ENCODE measurements at places on chromosomes 5 and 9.
A peak's percentile ranks its signal among the peaks of the same experiment; 100 is the strongest.

- no peak for DNase-seq
Measured at GRCh38 chr5:143683459-143683858, 128.5 kb upstream of the HMHB1 start.

DNA sequence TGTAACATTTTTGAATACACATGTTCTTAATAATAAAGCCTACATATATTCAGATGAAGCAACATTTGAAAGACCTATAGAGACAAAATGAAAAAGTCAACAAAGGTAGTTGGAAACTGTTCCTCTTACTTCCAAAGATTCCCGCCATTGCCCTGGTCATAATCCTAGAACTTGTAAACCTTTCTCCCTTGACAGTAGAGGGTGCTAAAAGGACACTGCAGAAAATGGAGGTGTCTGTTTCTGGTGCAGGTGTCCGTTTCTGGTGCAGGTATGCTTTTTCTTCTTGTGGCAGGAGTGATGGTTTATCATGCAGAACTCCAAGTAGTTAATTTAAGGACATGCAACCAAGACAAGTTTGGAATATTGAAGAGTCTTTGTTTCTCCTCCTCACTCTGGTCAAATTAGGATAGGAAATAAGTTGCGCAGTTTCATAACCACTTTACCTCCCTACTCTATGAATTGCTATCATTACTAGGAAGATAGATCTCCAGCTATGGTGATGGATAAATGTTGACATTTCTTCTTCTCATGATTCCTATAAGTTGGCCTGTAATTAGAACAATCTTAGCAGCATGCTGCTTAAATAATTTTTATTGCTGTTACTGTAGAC, 56.0 kb upstream of the FAM174A start:
- no peak for DNase-seq

DNA sequence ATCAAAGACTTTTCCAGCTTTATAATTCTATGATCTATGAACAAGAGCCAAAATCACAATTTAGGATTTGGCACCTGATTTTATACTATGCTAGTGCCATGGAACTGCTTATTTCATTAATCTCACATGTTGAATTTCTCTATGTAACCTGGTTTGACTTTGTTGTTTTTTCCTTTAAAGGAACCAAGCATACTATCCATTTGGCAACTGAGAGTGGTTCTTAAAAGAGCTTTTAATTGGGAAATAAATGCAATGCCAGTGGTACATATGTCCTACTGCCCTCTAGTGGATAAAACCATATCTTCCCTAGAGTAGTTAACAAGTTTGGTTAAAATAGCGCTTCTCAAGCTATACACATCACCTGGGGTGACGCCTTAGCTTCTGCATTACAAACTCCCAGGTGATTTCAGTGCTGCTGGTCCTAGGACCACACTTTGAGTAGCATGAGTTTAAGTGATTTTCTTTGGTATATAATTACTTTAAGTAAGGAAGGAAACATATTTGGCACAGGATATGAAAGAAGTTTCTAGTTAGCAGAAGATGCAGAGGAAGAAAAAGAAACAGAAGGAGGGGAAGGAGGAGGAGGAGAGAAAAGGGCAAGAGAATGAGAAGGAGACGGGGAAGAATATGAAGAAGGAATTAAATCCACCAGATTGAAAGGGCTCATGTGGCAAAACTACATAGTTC, 56.8 kb downstream of the FGF10 start:
- peak; percentile 5 for DNase-seq

DNA sequence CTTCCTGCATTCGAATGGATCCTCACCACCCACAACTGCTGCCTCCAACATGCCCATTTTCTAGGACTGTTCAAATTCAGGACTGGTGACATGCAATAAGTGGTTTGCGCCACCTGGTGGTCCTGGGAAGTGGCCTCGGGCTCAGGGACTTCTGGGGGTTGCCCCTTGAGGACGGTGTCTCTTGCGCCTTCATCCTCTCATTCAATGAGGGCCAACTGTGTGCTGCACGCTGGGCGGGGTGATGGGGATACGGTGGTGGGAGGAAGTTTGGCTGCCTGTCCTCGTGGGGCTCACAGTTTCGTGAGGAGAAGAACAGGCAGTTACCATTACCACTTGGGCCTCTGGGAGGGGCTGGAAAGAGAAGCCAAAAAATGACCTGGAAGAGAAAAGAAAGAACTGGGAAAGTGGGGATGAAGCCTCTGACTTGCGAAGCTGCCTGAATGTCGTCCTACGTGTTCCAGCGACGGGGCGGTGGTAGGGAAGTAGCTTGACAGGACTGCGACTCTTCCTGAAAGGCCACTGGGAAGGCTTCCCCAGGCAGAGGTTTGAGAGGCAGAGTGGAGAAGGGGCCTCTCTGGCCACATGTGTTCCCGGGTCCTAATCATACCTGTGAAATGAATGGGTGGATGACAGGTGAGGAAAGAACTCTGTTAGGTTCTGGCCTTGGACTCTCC, 49.0 kb downstream of the PSD2 start:
- DNase-seq, result peak; percentile 90

DNA sequence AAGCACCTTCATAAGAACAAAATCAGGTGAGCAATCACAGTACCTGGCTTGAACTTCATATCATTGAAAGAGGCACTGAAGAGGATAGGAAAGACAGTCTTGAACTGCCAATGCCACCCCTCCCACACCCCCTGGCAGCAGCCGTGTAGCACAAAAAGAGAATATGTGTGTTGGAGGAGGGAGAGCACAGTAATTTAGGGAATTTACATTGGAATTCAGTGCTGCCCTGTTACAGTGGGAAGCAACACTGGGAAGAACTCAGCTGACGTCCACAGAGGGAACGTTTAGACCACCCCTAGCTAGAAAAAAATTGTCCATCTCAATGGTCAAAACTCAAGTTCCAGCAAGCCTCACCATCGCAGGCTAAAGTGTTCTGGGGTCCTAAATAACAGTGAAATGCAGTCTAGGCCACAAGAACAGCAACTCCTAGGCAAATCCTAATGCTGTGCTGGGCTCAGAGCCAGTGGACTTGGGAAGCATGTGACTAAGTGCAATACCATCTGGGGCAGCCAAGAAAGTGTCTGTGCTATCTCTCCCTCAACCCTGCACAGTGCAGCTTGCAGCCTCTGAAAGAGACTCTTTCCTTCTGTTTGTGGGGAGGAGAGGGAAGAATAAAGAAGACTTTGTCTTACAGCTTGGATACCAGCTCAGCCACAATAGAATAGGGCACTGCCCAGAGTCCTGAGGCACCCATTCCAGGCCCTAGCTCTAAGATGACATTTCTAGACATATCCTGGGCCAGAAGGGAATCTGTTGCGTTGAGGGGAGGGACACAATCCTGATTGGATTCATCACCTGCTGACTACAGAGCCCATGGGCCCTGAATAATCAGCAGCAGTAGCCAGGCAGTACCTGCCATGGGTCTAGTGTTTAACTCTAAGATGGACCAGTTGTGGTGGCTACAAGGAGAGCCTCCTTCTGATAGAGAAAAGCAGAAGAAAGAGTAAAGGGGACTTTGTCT, 62.1 kb upstream of the VLDLR start:
- DNase-seq, result no peak

DNA sequence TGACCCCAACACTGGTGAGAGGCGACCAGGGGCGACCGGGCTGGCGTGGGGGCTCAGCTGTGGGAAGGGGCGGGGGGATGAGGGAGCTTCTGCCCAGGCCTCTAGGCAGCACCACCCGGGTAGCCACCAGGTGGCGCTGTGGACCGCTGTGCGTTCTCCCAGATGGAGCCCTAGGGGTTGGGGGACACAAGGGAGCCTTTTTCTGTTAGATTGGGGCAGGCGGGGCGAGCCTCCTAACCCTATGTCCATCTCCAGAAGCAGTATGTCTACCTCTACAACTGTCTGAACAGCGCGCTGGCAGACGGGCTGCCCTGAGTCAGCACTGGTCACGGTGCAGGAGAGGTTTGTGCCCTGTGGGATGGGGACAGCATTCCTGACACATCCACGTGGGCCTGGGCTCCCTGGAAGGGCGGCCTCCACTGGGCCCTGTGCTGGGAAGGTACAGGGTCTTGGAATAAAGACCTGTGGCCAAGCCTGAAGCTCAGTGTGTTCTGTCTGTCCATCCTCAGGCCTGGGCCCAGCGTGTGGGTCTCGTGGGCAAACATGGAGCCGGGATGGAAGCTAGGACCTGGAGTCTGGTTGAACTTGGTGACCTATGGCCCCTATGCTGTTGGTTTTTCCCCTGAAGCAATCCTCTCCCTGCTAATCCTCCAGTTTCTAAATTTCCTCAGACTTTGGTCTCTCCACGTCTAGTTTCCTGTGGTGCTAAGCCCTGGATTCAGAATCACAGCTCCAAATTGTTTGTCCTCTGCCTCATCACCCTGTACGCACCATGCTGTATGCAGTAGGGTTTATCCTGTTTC, 23.1 kb upstream of the SPTLC1 start:
- DNase-seq, result peak; percentile 54

GRCh38 chr5:150464554-150465012, 15.0 kb upstream of the RPS14 start:
- no peak for DNase-seq

DNA sequence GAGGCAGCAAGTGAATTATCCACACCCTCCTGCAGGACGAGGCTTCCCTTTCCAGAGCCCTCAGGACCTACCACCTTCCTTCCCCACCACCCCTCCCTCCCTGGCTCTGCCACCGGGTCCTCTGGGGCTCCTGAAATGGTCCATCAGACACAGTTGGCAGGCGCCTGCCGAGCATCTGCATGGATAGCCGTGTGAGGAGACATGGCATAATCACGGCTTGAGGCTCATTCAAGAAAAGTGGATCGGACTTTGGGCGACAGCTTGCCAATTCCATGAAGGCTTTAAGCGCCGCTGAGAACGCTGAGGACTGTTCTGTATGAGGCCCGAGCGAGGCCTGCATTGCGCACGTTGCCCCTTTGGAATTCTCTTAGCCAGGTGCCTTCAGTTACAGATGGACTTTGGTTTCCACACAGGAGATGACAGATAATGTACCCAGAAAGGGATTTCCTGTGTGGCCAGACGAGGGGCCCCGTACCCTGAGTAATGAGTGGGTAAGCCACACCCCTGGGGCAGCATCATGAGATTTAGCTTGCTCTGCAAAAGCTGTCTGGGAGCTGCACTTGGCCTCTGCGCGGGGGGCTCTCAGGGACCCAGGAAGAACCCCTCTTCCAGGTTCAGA, 179.8 kb downstream of the OLFM1 start:
- DNase-seq, result no peak

DNA sequence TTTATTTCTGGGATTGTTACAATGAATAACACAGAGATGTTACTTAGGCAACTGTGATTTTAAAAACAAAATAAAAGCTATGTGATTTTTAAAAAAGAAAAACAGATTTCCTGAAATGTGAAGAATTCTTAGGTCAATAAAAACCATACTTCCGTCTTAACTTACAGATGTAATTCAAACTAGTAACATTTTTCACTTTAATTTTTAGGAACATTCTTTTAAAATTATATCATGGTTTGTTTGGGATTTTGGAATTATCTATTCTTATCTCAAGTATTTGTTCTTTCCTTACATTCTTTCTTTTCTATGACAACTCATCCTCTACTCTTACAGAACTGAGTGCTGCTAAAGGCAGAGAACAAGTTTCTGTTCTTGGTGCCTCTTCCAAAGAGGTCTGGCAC, 159.5 kb downstream of the RAPGEF6 start:
- no peak for DNase-seq

- no peak for DNase-seq
Measured at GRCh38 chr9:73143711-73144328, 7.8 kb upstream of the ANXA1 start.

DNA sequence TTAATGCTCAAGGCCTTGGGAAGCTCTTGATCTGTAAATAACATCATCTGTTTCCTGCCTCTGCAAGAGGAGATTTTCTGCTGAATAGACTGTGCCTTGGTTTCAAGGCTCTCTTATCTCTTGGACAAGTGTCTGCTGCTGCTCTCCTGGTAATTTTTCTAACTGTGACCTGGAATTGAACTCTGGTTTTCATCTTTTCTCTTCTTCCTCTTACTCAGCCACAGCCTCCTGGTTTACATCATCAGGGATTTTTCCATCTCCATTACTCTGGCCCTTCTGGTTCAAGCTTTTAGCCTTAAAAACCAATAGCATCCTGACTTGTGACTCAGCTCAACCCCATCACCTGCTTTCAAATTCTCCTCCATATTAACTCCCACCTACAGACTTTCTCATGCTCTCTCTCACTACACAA, 49.6 kb upstream of the ITGA1 start:
- peak; percentile 12 for DNase-seq

GRCh38 chr5:11852717-11853087, 51.5 kb downstream of the CTNND2 start:
- DNase-seq, result no peak

GRCh38 chr9:406886-407654, 192.4 kb downstream of the DOCK8 start:
- no peak for DNase-seq

GRCh38 chr5:74054139-74054538, 428.1 kb downstream of the ARHGEF28 start:
- no peak for DNase-seq

DNA sequence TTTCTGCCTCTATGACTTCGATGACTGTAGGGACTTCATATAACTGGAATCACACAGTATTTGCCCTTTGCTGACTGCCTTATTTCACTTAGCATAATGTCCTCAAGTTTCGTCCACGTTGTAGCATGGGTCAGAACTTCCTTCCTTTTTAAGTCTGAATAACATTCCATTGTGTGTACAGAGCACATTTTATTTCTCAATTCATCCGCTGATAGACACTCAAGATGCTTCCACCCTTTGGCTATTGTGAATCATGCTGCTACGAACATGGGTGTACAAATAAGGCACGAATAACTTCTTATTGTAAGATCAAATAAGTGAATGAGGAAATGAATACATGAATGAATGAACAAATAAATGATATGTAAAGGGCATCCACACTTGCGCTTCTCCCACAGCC, 13.0 kb downstream of the BARX1 start:
- DNase-seq, result no peak

DNA sequence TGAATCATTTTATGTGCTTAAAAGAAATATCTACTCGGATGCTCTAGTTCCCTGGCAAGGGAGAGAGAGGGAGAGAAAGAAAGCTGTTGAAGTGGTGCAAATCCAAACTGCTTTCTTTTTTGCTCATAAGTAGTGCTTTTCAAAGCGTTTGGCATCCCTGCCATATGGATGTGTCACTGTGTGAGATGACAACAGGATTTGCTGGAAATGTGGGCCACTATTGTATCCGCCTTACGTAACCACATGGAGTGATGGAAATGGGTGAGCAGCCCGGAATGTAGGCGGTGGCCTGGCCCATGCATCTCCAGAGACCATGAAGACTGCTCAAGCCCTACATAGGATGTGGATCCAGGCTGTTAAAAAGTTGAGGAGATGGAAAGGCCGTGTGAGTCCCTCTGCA, 30.8 kb downstream of the TJP2 start:
- DNase-seq, result no peak

DNA sequence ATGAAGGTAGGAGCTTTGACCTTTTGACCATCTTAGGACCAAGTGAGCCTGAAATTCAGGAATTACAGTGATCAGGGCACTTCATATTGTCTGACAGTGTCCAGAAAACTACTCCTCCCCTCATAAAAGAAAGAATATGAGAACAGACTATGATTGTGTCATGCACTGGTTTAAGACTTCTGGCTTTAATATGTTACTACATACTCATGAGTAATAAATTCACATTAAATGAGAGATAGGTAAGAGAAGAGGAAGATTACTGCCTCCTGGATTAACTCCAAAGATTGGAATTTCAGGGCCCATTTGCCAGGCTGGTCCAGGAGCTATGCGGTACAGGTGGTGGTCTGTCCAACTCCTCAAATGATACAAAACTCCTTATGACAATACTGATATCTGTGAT, 213.5 kb upstream of the ADRA1B start:
- DNase-seq, result no peak

GRCh38 chr5:157561110-157561509, 14.5 kb downstream of the ADAM19 start:
- DNase-seq, result no peak
